ENCODE measurements at places on chromosomes 12 and 14.

DNA sequence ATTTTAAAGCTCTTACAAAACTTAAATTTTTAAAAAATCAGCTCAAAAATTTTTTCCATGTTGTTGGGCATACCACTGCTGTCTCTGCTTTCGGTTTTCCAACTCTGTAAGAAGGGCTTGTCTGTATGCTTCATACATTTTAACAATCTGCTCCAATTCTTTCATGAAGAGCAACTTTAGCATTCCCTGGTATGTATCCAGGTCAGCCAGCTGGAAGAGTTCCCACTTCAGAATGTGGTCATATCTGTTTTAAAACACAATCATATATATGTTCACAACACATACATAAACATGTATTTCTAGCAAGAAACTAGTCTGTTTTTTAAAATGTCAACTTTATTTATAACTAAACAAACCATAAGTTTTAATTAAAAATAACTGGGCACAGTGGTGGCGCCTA lies 33.0 kb downstream of the SAV1 start:
- no peak for DNase-seq

DNA sequence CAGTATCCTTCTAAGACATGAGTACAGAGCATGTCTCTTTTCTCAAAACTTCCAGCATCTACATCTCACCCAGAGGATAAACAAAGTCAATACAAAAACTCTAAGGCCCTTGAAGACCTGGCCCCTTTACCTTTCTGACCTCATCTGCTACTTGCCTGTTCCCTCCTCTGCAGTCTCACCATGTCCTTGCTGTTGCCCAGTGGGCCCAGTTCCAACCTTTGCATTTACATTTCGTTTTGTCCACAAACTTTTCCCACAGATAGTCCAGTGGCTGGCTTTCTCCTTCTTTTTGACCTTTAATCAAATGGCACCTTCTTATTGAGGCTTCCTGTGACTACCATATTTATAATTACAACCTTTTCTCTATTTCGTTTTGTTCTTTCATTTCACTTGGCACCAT lies 1.6 kb downstream of the IRAK4 start:
- no peak for DNase-seq

DNA sequence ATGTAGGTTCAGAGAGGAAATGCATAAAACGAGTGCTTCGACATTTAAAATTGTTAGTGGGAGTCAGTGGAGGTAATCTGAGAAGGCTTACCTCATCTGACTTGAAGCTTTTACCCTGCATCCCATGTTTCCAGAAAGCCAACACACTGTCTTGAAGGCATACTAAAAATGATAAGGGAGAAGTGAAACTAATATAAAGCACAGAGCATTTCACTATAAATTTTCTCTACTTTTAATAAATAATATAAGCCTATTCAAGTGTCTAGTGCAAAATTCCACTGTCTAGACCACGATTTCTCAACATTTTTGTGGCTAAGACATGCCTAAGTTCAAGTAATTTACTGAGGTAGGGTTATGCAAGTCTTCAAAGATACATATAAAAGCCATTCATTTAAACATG lies 29.1 kb upstream of the CDKL1 start:
- DNase-seq, result no peak

DNA sequence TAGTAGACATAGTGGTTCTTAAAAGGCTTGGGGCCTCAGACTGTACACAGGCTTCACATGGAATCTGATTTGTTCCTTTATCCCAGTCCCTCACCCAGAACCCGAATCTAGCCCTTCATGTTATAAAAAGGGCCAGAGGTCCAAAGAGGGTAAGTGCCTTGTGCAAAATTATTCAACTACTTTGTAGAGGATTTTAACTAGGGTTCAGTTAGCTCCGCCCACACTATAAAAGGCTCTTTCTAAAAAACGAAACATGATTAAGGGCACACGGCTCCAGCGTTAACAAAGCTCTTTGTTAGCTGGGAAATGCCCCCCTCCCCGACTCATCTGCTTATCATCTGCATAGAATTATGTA lies 3.2 kb upstream of the SOCS2 start:
- DNase-seq, result no peak

DNA sequence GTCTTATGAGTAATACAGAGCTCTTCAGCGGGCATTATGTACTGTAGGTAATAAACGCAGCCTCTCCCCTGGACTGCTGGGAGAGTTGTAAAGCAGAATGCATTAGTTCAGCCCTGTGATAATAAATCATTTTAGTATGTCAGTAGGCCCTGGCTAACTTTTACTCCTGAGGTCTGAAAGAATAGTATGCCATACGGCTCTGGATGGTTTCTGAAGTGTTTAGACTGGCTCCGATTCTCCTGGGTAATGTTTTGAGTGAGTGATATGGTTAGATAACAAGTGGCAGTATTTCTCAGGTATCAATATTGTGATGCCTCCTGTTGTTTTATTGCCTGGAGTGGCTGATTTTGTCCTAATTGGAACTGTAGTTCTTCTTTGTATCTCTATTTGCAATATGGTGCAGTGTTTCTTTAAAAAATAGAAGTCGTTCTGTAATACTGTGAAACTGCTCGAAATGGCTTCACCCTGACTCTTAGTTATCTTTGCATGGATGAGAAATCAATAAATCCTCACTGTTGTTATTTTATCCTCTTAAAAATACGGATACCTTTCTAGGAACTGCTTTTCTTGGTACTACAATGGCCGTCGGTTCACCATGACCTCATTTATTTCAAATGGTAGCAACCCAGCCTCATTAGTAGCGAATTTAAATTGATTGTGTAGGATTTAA lies 100.2 kb downstream of the PDZRN4 start:
- no peak for DNase-seq

GRCh38 chr12:16939871-16940306 lies 333.9 kb upstream of the LMO3 start:
- no peak for DNase-seq

DNA sequence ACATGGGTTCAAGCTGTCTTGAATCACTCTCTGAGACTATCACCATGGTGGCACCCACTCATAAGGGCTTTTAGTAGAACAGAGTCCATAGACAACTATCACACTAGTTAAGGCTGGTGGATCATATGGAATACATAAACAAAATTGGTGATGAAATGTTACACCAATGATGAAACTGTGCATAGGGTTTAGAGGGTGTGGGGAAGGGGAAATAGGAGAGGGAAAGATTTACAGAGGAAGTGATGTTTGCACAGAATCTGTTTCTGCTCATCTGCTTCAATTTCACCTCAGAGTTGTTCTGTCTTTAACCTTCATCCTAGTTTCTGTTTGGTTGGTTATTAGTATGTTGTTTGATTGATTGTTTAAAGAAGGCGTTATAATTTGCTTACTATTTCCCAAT lies 2.4 kb upstream of the RXYLT1 start:
- DNase-seq, result no peak

DNA sequence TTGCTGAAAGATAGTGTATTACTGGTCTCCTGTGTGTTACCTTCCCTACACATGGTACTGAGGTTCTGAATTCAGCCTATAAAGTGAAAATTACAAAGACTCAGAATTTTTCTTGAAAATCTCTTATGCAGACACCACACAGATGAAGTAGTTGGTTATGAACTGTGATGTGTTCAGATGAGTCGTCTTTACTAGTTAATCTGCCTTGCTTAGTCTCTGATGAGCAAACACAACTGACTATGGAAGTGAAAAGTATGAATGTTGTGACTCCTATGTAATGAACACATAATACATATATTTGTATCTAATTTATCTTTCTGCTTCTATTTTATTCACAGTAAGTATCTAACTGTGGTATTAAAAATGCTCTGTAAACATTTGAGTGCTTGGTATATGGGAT lies 4.7 kb downstream of the MTERF2 start:
- DNase-seq, result no peak

DNA sequence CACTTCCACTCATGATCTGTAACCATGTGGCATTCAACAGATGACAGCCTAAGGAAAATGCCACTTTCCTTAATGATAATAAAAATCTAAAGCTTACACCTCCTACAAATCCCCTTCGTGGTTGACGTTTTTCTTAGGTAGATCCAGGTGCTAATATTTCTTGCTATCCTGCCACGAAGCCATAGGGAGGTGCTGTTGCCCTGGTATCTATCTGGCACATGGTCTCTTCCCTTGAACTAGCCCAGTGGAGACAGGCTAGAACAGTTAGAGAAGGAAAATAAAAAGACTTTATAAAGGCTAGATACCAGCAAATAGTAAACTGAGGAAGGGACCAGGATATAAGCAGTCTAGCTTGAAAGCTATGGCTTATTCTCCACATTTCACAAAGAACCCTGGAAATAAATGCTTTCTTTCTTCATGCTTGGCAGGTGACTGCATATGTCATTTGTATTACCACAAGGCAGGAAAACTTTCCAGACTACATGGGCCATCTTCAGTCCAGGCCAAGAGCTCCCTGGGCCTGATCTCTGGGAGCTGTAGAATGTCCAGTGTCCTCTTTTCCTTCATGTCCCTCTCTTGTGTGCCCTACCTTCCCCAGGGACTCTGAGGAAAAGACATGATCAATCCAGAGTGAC lies 15.3 kb downstream of the SPIC start:
- no peak for DNase-seq

DNA sequence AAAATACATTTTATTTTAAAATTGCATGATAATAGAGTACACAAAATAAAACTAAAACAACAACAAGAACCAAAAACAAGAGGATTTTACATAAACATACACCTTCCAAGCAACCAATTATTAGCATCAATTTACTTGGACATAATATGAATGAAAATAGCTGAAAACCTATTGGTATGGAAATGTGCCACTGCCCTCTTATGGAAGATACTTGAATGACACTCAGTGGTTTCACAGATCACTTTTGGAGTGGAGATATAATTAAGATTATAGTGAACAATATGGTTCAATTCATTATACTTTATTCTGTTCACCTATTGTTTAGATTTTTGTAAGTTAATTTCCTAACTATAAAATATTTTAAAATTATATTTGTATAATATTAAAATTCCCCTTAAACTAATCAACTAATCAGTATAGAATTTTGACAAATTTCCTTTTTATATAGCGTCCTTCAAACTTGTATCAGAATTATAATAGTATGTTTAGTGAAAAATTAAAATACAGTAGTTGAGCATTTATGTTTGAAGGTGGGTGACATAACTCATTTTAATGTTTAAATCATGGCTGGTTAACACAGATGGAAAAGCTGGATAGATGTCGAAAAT lies 70.1 kb downstream of the SLC6A15 start:
- DNase-seq, result no peak

DNA sequence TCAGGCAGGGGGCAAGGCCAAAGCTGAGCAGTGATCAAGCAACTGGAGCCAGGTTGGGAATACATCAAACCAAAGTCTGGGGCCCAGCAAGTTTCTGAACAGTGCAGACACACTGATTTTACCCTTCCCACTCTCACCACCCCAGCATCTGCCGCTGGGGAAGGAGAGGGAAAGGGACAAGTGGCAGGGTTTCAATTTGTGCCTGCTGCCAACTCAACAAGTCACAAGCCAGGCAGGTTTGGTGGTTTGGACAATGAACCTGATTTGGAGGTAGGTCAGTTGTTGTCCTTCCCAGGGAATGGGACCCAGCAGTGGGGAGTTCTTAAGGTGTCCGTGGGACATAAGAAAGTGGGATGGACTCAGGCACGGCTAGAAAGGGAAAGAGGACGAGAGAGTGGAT lies 151.9 kb upstream of the NOS1 start:
- DNase-seq, result no peak

DNA sequence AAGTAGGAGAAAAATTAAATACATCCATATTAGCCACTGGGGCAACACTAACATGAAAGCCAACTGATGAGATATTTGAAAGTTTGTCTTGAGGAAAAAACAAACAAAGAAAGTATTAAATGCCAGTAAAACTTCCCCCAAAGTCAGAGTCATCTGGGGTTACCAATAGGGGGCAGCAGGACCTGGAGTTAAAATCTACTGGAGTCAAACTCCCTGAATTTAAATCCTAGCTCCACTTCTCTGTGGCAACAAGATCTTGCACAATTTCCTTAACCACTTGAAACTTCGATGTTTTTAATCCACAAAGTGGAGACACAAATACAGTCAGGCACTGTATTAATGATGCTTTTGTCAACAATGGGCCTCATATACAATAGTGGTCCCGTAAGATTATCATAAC lies 14.4 kb downstream of the PLEKHG7 start:
- DNase-seq, result no peak

DNA sequence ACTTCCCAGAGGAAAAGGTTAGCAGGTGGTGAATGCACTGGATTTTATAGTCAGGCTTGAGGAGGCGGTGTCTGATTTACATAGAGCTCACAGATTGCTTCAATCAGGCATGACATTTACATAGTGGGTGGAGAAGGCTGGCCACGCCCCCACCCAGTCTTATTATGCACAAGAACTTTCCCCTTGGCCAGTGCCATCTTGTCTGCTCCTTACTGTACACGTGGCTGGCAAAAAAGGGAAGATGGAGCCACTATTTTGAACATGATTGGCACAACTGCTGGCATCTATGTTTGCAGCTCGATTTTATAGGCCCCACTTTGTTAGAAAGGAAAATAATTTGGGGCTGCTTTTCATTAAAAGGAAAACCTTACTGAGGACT lies 10.9 kb upstream of the LGMN start:
- no peak for DNase-seq

GRCh38 chr14:59207506-59207933 lies 19.1 kb downstream of the DAAM1 start:
- no peak for DNase-seq

GRCh38 chr14:64717870-64718269 lies 13.6 kb downstream of the PLEKHG3 start:
- DNase-seq, result no peak

DNA sequence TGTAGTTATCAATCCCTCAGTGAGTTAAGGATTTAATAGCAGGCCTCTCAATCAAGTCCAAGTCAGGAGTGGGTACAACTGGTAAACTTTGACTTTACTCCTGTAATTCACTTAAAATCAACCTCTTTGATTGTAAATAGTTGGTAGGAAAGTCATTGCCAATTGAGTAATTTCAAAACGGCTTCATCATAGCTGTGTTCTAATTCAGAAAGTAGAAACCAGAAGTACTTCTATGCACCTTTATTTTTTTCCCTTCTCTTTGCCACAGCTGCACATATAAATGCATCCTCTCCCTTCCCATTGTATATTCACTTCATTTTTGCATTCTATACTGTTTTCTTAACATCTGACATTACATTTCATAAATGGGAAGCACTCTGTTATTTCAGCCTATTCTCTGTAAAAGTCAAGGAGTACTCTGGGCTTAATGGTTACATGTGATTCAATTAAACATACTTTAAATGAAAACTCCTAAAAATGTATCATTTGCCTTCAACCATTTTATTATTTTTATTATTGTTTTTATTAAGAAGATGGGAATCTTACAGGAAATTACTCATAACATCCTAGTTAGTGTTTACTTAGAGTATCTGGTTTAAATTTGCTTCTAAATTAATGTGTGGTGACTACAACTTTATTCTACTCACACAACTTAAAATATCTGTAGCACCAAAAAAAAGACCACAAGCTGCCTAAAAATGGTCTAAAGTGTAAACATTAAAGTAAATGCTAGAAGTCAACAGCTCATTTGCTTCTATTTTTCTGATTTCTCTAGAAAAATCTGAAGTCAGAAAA lies 171.2 kb downstream of the CEP128 start:
- DNase-seq, result no peak

- DNase-seq, result no peak
Observed at GRCh38 chr14:100810861-100811461, 15.0 kb upstream of the MEG3 start.

- no peak for DNase-seq
Observed at GRCh38 chr12:30757316-30757715, 2.6 kb upstream of the CAPRIN2 start.
